ENCODE measurements at places on chromosomes 13 and 19.

GRCh38 chr19:16446724-16447368 lies 24.9 kb downstream of the EPS15L1 start:
- DNase-seq, result no peak

DNA sequence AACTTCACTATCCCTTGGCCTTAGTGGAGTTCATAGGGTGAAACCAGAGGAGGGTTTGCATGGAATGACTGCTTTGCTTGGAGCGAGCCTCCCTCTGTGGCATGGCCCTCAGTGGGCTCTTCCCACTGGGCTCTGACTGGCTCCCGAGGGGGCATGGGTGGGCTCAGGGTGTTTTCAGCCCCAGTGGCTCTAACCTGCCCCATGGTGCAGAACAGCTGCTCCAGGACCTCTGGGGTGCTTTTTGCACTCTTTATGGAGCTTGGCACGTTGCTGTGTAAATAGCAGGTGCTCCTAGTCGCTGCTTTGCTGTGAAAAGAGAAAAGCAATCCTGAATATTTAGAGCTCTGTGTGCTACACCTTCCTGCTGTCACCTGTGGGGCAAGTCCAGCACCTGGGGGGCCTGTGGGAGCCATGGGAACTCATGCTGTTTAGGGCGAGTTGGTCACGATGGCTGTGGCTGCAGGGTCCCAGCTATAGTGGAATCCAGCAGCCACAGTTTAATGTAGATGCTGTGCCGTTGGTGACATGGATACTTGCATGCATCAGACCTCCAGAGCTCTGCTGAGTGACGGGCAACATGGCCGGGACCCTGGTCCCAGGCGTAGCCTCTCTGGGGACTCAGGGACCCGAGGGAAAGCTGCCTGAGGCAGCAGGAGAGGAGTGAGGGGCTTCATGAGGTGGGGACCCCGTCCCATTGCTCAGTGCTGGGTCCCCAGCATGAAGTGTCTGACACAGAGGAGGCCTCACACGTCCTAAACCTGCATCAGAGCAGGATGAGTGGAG lies 14.3 kb upstream of the MCF2L start:
- no peak for DNase-seq

DNA sequence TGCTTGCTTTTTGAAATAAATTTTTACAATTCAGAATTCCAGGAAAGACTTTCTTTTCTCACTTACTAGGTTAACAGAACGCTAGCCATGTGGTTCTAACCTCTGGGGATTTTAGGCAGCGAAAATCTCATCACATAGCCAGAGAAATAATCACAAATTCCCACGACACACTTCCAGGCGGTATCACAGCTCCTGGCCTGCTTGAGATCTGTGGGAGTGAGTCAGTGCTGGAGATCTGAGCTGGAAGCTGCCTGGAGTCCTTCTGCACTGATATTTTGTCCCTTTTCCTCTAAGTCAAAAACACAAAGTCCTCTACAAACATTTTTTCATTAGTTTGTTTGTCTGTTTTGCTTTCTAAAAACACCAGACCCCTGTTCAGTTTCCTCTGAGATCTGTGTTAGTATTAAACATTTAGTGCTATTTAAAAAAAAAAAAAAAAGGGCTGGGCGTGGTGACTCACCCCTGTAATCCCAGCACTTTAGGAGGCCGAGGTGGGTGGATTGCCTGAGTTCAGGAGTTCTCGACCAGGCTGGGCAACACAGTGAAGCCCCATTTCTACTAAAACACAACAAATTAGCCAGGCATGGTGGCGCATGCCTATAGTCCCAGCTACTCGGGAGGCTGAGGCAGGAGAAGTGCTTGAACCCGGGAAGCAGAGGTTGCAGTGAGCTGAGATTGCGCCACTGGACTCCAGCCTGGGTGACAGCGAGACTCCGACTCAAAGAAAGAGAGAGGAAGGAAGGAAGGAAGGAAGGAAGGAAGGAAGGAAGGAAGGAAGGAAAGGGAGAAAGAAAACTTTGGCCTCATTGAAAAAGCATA lies 12.2 kb upstream of the UBE2L5 start:
- no peak for DNase-seq

DNA sequence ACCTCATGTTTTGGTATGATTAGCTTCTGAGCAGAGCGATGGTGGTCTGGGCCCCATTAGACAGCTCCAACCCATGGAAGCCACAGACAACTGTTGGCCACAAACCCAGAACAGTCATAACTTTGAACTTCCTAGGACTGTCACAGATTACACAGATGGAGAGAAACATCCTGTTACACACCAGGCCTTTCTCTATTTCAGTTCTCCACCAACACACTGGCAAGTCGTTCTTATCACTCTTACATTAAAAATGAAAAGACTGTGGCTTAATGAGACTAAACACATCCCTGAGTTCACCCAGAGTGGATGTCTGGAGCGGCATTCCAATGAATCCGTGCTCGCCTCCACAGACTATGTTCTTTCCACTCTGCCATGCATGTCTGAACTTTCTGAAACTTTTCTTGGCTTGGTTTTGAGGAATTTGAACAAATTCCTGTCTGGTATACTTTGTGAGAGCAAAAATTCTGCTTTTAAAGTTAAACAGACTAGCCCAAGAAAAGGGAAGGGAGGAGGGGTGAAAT lies 109.1 kb downstream of the NALCN start:
- DNase-seq, result no peak

DNA sequence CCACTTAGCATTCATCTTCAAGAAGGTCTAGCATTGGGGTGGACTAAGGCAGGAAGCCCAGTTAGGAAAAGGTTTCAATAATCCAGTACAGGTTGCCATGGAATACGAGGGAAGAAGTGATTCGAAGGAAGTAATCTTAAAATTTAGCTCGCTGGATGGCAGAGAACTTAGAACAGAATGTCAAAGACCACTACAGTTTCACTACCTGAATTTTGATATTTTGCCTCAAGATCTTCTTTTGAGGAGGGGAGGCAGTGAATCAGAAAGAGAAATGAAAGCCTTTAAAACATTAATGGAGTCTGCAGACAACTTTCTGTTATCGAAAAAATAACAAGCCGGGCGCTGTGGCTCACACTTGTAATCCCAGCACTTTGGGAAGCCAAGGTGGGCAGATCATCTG lies 7.0 kb upstream of the RAB8A start:
- no peak for DNase-seq

DNA sequence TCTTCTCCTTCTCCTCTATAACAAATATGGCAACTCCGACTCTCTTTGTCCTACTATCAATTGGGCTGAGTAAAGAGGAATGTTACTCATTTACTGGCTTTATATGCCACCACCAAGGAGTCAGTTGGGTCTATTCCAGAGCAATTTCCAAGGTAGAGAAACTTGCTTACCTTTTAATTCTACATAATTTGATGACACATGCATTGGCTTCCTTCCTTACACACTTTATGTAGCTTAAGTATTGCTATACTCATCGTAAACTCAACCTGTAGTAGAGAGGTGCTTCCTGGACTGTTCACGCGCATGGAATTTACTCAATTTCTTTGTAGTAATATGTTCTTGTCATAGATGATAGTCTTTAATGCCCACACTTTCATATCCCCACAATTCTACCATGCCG lies 160.7 kb downstream of the LMO7 start:
- DNase-seq, result no peak

DNA sequence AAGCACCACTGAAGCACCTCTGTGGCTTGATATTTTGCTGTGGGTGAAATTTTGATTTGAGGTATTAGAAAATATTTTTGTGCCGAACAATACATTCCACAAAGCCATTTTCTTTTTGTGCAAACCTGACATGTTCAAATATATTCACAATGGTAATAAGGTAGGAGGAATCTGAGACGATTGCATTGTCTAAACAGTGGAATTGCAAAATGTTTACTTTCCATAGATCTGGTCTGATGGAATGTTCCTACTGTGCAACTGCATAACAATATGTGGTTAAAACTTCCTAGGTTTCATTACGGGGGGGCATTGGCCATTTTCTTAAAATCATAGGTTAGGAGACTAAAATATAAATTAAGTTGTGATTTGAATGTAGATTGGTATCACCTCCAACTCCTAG lies 42.7 kb upstream of the AKAP11 start:
- no peak for DNase-seq

GRCh38 chr19:13844130-13844631 lies 32.8 kb upstream of the NANOS3 start:
- no peak for DNase-seq
